ENCODE measurements at places on chromosomes 7 and 10.

- DNase-seq = no peak
Measured at GRCh38 chr10:122665329-122665860, 34.3 kb downstream of the C10orf120 start.

DNA sequence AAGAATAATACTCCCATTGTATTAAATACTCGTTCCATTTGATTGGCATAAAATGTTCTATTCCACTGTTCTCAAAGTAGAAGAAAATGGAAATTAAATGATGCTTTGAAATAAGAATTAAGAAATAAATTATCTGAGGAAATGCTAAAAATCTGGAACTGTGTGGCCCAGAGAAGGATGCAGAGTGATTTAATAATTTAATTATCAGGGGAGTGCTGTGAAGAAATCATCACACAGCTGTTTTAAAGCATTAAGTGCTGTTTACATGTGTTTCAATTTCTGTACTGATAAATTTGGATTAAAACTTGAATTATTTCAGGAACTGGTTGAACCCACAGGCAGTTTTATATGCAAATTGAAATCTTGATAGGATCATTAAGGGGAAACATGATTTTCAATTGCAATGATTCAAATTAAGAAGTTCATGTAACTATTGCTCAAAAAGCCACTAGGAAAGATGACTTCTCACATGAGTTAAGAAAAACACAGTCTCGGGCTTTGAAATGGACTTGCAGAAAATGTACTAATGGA, 56.3 kb downstream of the COL28A1 start:
- DNase-seq = no peak

DNA sequence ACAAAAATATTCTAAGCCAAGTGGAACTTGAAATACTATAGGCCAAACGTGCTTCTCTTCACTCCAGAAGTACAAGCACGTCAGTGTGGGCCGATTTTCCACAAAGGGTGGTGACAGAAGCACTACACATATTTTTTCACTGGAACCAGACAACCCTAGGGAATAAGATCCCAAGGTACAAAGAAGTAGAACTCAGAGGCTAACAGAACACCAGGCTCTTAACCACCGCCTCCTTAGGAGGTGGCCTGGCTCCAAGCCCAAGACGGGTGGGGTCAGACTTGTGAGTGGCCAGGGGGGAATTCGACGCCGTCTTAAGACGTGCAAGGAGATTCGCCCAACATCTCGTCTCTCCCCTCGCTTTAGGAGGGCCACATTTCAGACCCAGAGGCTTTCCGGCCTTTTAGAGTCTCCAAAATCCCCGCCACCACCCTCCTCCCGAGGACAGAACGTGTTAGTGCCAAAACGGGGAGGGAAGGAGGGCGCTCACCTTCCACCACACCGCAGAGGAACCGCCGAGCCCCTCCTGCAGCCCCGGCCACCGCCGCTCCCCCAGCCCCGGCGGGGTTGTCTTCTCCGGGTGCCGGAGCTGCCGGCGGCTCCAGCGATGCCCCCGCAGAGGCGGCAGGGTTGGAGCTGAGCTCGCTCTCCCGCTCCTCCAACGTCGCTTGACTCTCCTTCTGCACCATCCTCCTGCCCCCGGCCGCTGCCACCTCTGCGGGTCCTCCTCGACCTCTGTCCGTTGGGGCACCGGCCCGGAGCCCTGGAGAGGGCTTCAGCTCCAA, 716 bp downstream of the OGA start:
- DNase-seq = peak; percentile 94

DNA sequence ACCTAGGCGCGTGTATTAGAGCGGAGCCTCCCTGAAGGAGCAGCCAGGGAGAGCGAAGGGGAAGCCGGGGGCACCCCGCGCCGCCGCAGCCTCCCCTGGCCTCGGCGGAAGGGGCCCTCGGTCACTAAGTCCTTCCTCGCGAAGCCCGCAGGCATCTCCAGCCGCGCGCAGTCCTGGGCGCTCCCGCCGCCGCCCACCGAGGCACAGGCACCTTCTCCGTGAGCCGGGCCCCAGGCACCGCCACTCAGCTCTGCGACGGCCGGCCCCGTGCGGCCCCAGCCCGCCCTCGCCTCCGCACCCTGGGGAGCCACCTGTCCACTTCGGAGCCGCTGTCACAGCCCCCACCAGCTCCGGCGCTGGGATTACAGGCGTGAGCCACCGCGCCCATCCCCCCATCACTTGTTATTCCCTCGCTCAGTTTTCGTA, 80.8 kb downstream of the ZNF467 start:
- DNase-seq = no peak

GRCh38 chr10:90141791-90142190, 440.4 kb downstream of the KIF20B start:
- DNase-seq = peak; percentile 60

GRCh38 chr10:6102128-6102527, 13.3 kb downstream of the RBM17 start:
- no peak for DNase-seq

Data from amniotic epithelial cell (primary cell).